Activated T-cell treated with anti-CD3 and anti-CD28 coated beads, Interleukin-2, amount 50 U/mL, for 72 hours (primary cell): ENCODE measurements at places on chromosomes 6 and 20. TPM values are rescaled to one million over a fixed set of nuclear protein-coding genes. Genes with fewer than 3 reads are reported as not detected.

- no peak for DNase-seq
- H3K4me3 ChIP-seq = no peak overlapping the region
- H3K27ac ChIP-seq = no peak overlapping the region
- peaks cover 1% of the 10 kb centered on the region for H3K36me3 ChIP-seq
- peaks cover 12% of the 10 kb centered on the region for H3K4me1 ChIP-seq
Measured at GRCh38 chr6:5459346-5459745, 198.0 kb downstream of the FARS2 start.

The SPATS1 gene
- not detected for total RNA-seq

The SERAC1 gene
- 6.0 TPM for total RNA-seq

GRCh38 chr6:130473886-130474285 is 108.1 kb downstream of the TMEM200A start:
- no peaks in the 10 kb centered on the region for H3K27me3 ChIP-seq
- peaks cover 11% of the 10 kb centered on the region for H3K36me3 ChIP-seq
- peak; percentile 7 for DNase-seq
- peaks cover 15% of the 10 kb centered on the region for H3K4me1 ChIP-seq
- no peak overlapping the region for H3K4me3 ChIP-seq

The TREML2 gene
- 15.0 TPM for total RNA-seq

The RAMACL gene
- total RNA-seq = 1.4 TPM

The TSPO2 gene
- not detected for total RNA-seq

The SLC52A3 gene
- not detected for total RNA-seq

GRCh38 chr20:859751-860231 is 26.3 kb downstream of the FAM110A start:
- DNase-seq = no peak
- H3K4me3 ChIP-seq = no peak overlapping the region
- peaks cover 38% of the 10 kb centered on the region for H3K4me1 ChIP-seq
- no peak overlapping the region for H3K27ac ChIP-seq
- no peaks in the 10 kb centered on the region for H3K27me3 ChIP-seq
- H3K36me3 ChIP-seq = no peaks in the 10 kb centered on the region

DNA sequence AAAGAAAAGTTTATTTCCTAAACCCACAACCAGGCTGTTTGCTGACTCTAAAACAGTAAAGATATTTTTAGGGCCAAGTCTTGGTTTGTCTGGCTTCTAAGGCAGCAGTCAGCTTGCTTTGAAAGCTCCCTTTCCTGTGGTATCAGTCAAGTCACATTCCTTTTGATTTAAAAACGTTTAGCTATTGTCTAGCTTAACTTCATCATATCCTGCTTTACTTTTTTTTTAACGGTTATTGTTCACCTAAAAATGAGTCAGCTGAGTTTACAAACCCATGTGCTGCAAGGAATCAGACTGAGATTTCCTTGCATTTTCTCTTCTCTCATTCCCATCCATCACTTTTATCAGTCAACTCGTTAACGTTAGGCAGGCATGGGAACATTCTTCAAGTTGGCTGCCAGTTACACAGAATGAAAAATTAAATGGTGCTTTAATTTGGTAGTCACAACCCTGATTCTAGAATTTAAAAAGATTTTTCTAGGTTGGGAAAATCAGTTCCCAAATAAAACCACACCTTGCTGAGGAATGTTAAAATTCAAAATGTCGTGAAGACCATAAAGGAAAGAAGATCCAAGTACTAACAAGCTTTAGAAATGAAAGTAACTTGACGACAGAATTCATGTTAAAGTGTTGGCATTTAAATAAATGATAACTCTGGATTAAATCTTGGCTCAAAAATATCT is 45.9 kb downstream of the ELOVL5 start:
- H3K4me1 ChIP-seq = peaks cover 70% of the 10 kb centered on the region
- peaks cover 2% of the 10 kb centered on the region for H3K36me3 ChIP-seq
- H3K27me3 ChIP-seq = no peaks in the 10 kb centered on the region
- peak overlapping the region; percentile 78 for H3K27ac ChIP-seq

The ARMC2 gene
- total RNA-seq = 2.9 TPM

DNA sequence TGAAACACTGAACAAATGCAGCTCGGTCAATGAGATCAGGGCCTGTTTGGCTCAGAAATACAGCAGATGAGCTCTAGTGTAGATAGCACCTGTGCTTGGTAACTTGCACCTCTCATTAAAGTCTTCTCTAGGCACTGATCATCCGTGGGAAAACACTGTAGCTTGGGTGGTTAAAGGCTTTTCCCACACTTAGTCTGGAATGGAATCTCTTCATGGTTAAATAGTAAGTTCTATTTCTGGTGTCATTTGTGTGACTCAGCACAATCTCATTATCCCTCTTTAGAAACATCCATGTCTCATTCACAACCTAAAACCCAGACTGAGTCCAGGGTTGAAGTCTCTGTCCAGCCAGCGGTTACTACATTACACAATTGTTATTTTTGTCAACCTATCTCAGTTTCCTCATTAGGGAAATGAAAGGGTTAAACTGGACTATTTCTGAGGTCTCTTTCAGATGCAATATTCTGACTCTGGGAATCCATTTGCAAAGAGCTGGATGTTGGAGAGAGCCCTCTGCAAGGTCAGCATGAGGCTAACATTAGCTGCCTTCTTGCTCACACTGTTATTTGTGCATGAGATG is 125.0 kb downstream of the ZDHHC14 start:
- no peak overlapping the region for H3K27ac ChIP-seq
- no peak for DNase-seq
- peaks cover 32% of the 10 kb centered on the region for H3K36me3 ChIP-seq

GRCh38 chr6:20661721-20662120 is 127.5 kb downstream of the CDKAL1 start:
- H3K36me3 ChIP-seq = peaks cover 2% of the 10 kb centered on the region
- no peaks in the 10 kb centered on the region for H3K27me3 ChIP-seq
- H3K4me3 ChIP-seq = no peak overlapping the region
- H3K27ac ChIP-seq = no peak overlapping the region
- no peak for DNase-seq

- peaks cover 17% of the 10 kb centered on the region for H3K4me1 ChIP-seq
- H3K27me3 ChIP-seq = no peaks in the 10 kb centered on the region
- no peak overlapping the region for H3K4me3 ChIP-seq
- H3K27ac ChIP-seq = no peak overlapping the region
Measured at GRCh38 chr20:51577432-51578144, 35.1 kb upstream of the NFATC2 start.

The C4B gene
- 4.9 TPM for total RNA-seq
